ENCODE measurements at places on chromosomes 13 and 19.

DNA sequence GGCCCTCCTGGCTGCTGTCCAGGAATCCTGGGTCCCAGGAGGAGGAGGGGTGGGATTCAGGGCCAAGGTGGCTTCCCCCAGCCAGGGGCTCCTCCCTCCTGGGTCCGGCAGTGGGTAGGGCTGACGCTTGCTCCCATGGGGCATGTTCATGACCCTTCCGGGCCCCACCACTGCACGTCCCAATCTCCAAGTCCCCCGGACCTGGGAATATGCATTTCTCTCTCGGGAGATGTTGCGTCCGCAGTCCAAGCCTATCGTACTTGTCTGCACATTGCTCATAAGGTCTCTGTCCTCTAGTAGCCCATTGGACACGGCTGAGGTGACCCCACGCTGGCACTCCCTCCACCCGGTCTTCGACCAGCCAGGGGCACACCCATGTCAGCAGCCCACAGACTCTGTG is 192.3 kb downstream of the TEX29 start:
- DNase-seq: no peak

DNA sequence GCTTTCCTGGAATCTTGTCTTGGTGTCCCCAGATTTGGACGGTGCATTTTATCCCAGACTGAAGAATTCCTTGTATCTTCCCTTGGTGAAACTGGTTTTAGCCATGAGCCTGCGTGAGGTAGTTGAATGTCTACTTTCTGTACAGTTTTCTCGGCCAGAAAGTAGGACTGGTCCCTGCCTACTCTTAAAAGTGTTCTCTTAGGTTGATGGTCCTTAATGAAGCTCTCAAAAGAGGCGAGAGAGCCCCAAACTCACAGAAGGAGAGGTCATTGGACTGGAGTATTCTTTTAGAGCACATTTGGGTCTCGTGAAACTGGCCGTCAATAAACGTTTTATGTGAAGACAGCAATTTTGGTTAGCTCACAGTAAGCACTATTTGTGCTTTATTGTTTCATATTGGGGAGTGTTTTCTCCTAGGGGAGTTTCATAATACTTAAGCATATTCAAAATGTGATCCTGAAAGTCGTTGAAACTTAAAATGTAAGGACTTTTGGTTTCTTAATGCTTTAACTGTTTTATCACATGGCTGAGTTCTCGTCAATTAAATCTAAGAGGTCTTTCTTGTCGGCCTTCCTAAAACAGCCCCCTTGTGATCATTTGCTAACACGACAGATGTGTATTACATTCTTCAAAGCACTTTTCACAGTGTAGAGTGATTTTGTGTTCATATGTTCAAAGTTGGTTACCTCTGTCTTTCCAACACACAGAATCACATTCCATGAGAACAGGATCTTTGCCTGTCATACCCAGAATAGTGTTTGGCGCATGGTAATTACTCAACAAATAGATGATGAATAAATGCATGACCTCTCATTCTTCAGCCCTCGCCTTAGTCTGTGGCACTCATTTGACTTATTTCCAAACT is 889 bp downstream of the GTF2F2 start:
- DNase-seq: no peak

DNA sequence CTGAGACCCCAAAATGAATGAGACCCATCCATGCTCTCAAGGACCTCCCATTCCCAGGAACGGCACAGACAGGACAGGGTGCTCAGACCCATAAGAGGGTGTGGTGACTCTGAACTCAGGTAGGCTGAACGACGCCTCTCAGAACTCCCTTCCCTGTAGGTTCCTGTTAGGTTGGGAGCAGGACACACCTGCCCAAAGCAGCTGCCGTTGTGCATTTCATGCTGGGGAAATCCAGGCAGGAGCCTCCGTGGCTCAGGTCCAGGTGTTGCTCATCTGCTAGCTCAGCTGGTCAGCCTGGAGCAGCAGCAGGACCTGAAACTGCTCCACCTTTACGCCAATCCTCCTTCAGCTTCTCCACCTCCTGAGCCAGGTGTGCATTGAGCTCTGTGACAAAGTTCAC is 19.1 kb upstream of the TEX101 start:
- DNase-seq: no peak

DNA sequence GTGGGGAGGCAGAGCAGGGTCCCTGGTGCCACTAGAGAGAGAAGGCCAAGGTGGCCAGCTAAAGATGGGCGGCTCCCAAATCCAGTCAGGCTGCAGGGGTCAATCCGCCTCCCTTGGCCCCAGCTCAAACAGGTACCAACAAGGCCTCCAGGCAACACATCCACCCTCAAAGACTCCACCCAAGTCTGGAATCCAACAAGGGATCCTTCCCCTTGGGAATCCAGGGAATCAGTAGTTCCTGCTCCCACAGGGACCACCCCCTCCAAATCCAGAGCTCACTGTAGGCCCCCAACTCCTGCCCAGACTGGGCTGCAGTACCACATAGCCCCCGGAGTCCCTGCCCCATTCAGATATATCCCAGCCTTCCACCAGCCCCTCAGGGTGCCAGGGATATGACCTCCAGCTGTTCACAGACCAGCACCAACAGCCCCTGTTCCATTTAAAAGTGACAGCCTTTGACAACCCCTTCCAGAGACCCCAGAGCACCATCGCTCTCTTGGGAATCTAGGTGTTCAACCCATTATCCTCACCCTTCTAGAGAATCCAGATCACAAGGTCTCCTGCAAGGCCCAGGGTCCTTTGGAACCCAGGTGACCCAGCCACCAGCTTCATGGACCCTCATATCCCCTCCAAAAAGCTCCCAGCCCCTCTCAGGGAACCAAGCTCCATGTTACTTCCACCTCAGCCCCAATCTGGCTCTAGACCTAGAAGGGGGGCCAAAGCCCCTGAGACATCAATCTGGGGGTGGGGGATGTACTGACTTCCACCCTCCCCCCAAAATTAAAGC is 3.2 kb downstream of the ERF start:
- DNase-seq: no peak

DNA sequence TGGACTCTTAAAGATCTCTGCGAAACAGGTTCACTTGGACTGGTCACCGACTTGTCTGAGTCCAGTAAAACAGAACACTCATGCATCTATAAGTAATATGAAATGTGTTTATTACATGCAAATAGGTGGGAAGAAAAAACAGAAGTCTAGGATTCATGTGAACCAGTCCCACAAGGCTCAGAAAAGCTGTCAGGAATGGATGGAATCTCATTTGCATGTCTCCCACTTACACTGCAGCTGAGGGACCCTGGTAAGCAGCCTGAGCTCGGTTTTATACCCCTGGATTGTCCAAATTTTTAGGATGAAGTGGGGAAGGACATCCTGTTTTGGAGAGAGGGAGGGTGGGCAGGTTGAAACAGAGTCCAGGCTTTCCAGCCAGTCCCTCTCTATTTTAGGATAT is 1545.1 kb upstream of the PCDH20 start:
- DNase-seq: no peak

DNA sequence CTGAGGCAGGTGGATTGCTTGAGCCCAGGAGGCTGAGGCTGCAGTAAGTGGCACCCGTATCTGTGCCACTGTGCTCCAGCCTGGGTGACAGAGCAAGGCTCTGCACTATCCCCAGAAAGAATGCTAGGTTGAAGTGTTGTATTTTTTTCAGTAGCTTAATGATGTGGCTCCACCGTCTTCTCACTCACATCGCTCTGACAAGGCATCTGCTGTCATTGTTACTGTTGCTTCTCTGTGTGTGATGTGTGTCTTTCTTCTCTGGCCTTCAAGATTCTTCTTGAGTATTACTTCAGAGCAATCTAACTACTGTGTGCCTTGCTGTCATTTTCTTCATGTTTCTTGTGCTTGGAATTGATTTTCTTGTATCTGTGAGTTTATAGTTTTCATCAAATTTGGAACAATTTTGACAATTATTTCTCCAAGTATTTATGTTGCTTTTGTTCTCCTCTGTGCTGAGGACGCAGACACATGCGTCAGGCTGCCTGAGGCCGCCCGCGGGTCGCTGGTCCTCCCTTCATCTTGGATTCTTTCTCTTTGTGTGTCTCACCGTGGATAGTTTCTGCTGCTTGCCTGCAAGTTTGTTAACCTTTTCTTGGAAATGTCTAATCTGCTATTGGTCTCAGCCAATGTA is 10.8 kb downstream of the ADPRHL1 start:
- DNase-seq: no peak

- no peak for DNase-seq
These were observed 98.8 kb downstream of the EPSTI1 start for GRCh38 chr13:42893214-42893671.

GRCh38 chr19:21901861-21902260 is 65.9 kb upstream of the ZNF43 start:
- no peak for DNase-seq

GRCh38 chr13:55617241-55617640 is 1523.5 kb upstream of the PRR20A start:
- DNase-seq: no peak

- no peak for DNase-seq
These were observed 48.6 kb upstream of the EEF1AKMT1 start for GRCh38 chr13:20822406-20822805.

DNA sequence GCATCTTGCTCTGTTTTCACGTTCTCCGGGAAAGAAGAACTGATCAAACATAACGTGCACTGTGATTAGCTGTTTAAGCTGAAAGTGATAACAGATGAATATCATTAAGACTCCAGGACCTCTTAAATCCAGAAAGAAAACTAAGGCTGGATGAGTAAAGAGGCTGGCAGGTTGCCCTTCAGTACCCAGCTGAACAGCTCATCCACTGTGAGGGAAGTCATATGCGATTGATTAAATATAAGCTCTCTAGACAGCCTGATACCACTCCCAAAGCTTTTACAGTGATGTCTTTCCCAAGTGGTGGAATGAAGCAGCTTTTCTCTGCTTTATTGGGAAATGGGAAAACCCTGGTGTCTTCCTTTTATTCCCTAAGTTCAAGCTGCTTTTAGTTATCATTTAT is 116.9 kb downstream of the EFNB2 start:
- DNase-seq: no peak

- no peak for DNase-seq
These were observed 5.1 kb downstream of the POU4F1 start for GRCh38 chr13:78598116-78598781.

GRCh38 chr19:45798995-45799517 is 6.4 kb upstream of the DMWD start:
- DNase-seq: no peak

DNA sequence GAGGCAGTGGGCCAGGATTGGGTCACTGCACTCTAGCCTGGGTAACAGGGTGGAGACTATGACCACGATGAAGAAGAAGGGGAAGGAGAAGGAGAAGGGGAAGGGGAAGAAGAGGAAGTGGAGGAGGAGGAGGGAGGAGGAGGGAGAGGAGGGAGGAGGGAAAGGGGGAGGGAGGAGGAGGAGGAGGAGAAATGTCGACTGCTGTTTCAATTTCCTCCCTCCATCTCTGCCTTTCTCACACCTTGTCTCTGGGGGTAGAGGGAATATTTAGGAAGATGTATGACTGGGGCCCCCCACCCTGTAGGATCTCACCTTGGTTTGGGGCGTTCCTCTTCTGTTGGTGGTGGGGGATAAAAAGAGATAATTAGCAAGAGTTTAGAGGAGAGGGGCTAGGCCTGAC is 3.8 kb downstream of the TNNT1 start:
- no peak for DNase-seq

GRCh38 chr13:99947666-99948065 is 23.9 kb downstream of the ZIC5 start:
- DNase-seq: no peak

- peak; percentile 85 for DNase-seq
These were observed 2.9 kb downstream of the CD37 start for GRCh38 chr19:49338023-49338677.

DNA sequence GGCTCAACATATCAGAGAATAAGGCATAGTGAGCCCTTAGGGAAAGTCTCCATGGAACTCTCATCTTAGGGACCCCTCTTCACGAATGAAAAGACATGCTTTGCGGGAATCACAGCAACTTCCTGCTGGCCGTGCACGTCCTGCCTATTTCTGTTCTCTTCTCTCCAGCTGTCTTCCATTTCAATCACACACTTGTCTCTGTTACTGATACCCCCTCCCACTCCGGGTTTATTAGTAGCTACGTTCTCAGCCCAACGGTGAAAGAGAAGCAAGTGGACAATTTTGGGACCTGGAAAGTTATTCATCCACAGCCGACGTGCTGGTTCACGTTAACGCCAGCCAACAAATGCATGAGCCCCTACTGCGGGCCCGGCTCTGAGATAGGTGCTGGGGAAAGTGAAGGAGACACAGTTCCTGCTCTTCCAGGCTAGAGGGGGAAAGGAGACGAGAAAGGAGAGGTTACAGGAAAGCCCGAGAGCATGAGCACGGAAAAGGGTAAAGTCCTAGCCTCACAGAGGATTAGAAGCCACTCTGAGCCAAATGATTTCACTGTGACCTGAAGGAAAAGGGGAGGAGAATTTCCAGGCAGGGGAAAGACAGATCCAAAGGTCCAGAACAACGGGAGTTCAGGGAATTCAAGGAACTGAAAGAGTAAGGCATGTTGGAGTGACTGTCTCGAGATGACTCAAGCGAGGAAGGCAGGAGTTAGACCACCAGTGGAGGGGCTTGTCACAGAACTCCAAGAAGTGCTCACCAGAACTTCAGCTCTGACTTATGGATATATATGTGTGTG is 81.8 kb upstream of the CLDN10 start:
- no peak for DNase-seq

GRCh38 chr19:2123682-2124387 is 27.1 kb downstream of the IZUMO4 start:
- DNase-seq: no peak

DNA sequence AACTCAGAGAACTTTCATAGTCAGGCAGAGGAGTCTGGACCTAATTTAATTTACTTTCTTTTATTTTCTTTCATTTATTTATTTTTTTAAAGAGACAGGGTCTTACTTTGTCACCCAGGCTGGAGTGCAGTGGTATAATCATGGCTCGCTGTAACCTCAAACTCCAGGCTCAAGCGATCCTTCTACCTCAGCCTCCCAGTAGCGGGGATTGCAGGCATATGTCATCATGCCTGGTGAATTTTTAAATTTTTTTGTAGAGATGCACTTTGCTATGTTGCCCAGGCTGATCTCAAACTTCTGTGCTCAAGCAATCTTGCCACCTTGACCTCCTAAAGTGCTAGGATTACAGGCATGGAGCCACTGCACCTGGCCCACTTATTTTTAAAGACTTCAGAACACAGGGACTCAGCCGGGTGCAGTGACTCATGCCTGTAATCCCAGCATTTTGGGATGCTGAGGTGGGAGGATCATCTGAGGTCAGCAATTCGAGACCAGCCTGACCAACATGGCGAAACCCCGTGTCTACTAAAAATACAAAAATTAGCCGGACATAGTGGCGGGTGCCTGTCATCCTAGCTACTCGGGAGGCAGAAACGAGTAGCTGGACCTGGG is 50.6 kb downstream of the KLF5 start:
- no peak for DNase-seq

DNA sequence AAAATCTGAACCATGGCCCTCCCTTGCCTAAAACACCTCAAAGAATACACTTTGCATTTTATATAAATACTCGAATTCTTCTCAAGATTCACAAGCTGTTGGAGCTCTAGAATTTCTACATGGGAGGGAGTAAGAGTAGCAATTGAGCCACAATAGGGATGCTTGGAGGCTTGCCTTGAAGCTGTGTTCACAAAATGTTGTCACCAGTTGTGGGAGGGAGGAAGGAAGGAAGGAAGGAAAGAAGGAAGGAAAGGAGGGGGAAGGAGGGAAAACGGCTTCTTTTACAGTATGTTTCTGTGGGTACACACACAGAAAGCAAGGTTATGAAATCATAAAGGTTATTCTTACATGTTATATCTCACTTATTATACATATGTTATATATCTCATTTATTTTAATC is 128.6 kb upstream of the PEG3 start:
- DNase-seq: no peak

All from vagina (tissue), 2 donors.